ENCODE measurements at places on chromosomes 1 and 21. TPM values are rescaled to one million over a fixed set of nuclear protein-coding genes. Genes with fewer than 3 reads are reported as not detected.

Gene PPM1J
- 2.0 TPM for total RNA-seq

Gene TMEM79
- total RNA-seq, result 20.7 TPM

Gene NOC2L
- total RNA-seq, result 65.5 TPM

Gene SLC25A33
- 11.9 TPM for total RNA-seq

Gene FMO1
- total RNA-seq, result 0.28 TPM

GRCh38 chr1:37448185-37448584 lies 26.2 kb upstream of the ZC3H12A start:
- no peak overlapping the region for H3K27ac ChIP-seq
- H3K4me1 ChIP-seq, result no peaks in the 10 kb centered on the region
- no peaks in the 10 kb centered on the region for H3K36me3 ChIP-seq
- DNase-seq, result no peak
- no peak overlapping the region for H3K4me3 ChIP-seq
- H3K27me3 ChIP-seq, result no peaks in the 10 kb centered on the region

Gene CELA2B
- 1.1 TPM for total RNA-seq

DNA sequence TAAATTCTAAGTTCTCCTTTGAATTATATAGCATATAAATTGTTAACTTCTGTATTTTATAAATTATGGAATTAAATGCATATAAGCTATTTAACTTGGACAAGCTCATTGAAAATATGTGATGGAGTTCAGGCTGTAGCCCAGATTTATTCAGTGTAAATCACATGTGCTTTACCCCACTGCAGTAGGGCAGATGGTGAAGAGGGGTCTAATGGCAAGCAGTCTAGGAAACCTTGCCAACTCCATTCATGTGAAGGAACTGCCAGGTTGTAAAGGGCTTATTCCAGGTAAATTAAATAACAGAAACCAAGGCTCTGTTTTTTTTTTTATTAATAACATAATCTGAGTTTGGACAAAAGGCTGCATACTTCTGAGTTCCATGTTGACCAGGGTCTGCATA lies 243.2 kb downstream of the NCAM2 start:
- no peaks in the 10 kb centered on the region for H3K27me3 ChIP-seq
- no peaks in the 10 kb centered on the region for H3K36me3 ChIP-seq
- DNase-seq, result no peak
- no peaks in the 10 kb centered on the region for H3K4me1 ChIP-seq

Data from prostate gland (tissue), 2 donors.